ENCODE measurements at places on chromosomes 1 and 21. TPM values are rescaled to one million over a fixed set of nuclear protein-coding genes. Genes with fewer than 3 reads are reported as not detected.

The ITPKB gene
- 18.0 TPM for total RNA-seq

DNA sequence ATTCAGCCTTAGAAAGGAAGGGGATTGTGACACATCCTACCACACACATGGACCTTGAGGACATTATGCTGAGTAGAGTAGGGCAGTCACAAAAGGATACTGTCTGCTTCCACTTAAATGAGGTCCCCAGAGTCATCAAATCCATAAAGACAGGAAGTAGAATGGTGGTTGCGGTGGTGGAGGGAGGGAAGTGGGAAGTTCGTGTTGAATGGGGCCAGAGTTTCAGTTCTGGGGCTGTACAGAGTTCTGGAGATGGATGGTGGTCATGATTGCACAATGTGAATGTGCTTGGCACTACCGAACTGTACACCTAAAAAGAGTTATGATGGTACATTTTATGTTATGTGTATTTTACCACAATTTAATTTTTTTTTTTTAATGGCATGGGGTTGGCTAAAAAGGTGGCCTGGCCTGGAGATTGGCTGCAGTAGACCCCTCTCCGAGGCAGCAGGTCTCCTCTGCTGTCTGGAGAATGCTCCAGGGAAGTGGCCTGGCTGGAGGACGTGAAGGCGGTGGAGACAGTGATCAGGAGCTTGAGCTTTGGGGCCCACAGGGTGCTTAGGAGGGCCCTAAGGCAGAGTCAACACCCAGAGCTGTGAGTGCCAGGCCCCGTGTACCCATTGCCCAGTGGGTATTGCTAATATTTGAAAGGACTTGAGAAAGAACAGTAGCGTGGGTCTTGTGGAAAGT lies 30.4 kb downstream of the IFNGR2 start:
- DNase-seq: no peak

DNA sequence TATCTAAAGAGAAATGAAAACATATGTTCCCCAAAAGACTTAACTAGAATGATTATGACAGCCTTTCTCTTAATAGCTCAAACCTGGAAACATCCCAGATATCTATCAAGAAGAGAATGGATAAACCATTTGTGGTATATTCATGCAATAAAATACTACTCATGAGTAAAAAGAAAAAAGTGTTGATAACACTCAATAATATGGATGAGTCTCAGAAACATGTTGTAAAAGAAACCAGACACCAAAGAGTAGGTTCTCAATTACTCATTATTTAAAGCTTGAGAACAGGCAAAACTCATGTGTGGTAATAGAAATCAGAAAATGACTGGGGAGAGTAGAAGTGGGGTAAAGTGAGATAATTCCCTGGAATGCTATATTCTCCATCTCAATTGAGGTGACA lies 154.1 kb downstream of the PHTF1 start:
- DNase-seq: no peak

DNA sequence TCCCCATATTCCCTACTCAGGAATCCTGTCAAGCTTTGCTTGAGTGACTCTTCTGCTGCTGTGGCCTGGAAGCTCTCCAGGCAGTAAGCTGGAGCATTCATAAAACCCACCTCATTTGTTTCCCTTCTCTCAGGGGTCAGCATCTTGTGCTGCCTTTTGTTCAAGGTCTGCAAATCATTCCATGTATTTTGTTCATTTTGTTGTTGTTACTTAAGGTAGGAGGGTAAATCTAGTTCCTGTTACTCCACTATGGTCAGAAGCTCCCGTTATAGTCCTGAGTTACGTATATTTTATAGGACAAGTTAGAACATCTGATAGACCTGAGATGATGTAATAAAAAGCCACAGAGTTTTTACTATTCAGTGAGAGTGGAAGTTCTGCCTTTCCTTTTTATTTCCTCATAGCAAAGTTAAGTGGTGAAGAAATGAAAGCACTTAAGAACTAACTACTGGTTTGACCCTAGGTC lies 9.9 kb downstream of the SYNJ1 start:
- DNase-seq: no peak

The GIPC2 gene
- total RNA-seq: 2.4 TPM

GRCh38 chr1:89603651-89604413 lies 29.1 kb upstream of the LRRC8C start:
- DNase-seq: no peak

The PLXNA2 gene
- 5.5 TPM for total RNA-seq

GRCh38 chr21:45132841-45133573 lies 58.6 kb downstream of the ADARB1 start:
- DNase-seq: no peak

The HCRTR1 gene
- 0.31 TPM for total RNA-seq

The ELF3 gene
- total RNA-seq: 0.43 TPM

DNA sequence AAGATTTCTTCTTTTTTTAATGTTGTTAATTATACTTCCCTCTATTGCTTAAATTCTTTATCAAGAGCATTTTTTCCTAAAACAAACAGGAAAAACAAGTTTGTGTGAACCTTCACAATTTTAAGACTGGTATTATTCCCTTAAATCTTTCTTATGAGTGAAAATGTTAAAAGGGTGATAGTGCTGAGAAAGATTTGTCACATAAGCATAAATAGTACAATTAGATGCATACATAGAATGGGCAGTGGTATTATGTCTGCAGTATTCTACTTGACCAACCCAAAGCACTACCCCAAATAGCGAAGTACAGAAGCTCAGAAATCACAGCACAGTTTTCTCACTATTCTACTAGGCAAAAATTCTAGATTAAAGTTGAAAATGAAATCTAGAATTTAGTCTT lies 18.0 kb downstream of the GOLPH3L start:
- no peak for DNase-seq

The PAQR6 gene
- total RNA-seq: 10.5 TPM

- no peak for DNase-seq
Measured at GRCh38 chr1:55490547-55490946, 275.4 kb upstream of the USP24 start.

GRCh38 chr1:151340870-151341754 lies 5.9 kb downstream of the RFX5 start:
- DNase-seq: peak; percentile 53

DNA sequence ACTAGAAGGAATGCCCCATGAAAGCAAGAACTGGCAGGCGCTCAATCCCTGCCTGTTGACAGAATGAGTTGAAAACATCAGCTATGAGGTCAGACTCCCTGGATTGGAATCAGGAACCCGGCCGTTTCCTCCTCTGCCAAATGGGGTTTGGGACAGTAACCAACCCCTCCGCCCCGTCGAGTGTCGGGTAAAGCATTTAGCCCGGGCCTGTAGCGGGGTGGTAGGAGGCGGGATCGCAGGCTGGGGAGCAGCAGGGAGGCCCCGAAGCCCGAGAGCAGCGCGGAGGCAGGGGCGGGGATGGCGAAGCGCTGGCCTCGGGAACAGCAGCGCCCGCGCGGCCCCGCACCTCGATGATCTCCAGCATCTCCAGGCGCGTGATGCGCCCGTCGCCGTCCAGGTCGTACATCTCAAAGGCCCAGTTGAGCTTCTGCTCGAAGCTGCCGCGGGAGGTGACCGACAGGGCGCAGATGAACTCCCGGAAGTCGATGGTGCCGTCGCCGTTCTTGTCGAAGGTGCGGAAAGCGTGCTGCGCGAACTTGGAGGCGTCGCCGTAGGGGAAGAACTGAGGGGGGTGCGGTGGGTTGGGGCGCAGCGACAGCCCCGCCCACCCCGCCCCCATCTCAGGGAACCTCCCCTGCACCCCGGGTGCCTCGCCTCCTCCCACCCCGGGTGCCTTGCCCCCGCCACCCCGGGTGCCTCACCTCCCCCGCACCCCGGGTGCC lies 7.5 kb downstream of the HPCAL4 start:
- DNase-seq: no peak

- no peak for DNase-seq
Measured at GRCh38 chr1:209544098-209544497, 39.4 kb upstream of the CAMK1G start.

DNA sequence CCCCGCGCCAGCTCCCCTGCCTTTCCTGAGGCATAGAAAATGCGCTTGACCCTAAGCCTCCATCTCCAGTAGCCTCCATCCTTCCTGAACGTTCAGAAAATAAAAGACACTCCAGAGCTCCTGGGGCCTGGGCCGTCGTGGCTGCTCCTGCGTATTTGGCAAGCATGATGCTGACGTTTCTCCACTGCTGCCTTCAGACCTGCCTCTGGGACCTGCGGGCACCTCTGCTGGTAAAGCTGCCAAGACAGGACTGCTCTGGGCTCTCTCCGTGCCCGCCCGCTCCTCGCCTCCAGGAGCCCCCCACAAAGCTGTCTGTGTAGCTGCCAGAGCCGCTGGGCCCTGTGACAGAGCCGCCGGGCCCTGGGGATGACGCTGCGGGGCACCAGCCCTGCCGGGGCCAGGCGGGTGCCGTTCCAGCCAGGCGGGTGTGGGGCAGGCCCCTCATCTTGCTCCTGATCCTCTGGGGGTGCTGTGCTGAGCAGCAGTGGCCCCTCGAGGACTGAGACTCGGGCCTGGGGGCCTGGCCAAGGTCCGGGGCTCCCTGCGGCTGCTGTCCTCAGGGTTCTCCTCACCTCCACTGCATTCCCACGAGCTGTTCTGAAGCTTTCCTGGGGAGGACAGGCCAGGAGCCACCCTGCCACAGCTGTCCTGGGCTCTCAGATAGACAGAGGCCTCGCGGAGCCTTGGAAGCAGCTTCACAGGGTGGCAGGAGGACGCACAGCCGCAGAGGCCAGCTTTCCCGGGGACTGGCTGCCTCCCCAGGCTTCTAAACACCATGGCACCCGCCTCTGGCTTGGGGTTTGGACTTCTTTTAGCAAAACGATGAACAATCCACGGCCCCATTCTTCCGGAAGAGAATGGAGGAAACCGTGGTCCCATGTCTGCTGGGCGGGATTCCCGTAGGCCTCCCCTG lies 48.1 kb downstream of the MORN1 start:
- DNase-seq: no peak

- peak; percentile 88 for DNase-seq
Measured at GRCh38 chr1:47710329-47711071, 272.7 kb downstream of the FOXD2 start.

GRCh38 chr1:68916221-68916902 lies 419.5 kb upstream of the DEPDC1 start:
- peak; percentile 14 for DNase-seq

The NES gene
- total RNA-seq: 17.6 TPM

GRCh38 chr1:217770918-217771317 lies 139.8 kb downstream of the SPATA17 start:
- DNase-seq: no peak

- no peak for DNase-seq
Measured at GRCh38 chr21:14547834-14548513, 1.9 kb upstream of the SAMSN1 start.

- DNase-seq: no peak
Measured at GRCh38 chr1:167775178-167775577, 53.4 kb downstream of the MPZL1 start.

GRCh38 chr1:192907545-192908243 lies 98.9 kb downstream of the RGS2 start:
- DNase-seq: no peak

DNA sequence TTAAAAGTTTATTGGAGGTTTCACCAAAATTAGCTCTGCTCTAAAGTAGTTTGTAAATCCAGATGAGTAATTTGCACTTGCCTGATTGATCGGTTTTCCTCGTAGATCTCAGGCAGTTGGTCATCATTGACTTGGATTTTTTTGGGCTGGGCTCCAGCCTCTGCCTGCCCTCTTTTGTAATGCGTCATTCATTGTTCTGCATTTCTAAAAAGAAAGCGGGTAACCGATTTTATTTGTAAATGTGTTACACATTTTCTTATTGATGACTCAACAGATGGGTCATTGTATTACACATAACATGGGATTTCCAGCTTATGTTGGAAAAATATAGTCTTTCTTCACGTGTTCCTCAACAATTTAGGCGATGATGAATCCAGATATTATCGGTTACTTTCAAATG lies 5.5 kb downstream of the ETS2 start:
- no peak for DNase-seq

The ZNF436 gene
- total RNA-seq: 29.0 TPM

The DENND2D gene
- total RNA-seq: 22.9 TPM
